ENCODE measurements at places on chromosomes 3 and 15. TPM values are rescaled to one million over a fixed set of nuclear protein-coding genes. Genes with fewer than 3 reads are reported as not detected.

Gene CERS3
- total RNA-seq = 0.48 TPM

GRCh38 chr3:183802989-183803388 lies 22.4 kb downstream of the MAP6D1 start:
- H3K4me3 ChIP-seq = no peak overlapping the region
- H3K4me1 ChIP-seq = no peaks in the 10 kb centered on the region
- H3K27ac ChIP-seq = no peak overlapping the region
- no peaks in the 10 kb centered on the region for H3K36me3 ChIP-seq

- no peak for DNase-seq
- H3K36me3 ChIP-seq = no peaks in the 10 kb centered on the region
- H3K27me3 ChIP-seq = no peaks in the 10 kb centered on the region
- H3K4me1 ChIP-seq = peaks cover 17% of the 10 kb centered on the region
- no peak overlapping the region for H3K4me3 ChIP-seq
Observed at GRCh38 chr3:49466085-49466484, 4.0 kb upstream of the DAG1 start.

Gene NR2E3
- not detected for total RNA-seq

- no peaks in the 10 kb centered on the region for H3K36me3 ChIP-seq
- no peak for DNase-seq
- H3K4me3 ChIP-seq = no peak overlapping the region
Observed at GRCh38 chr3:12327021-12327420, 38.2 kb downstream of the PPARG start.

- H3K36me3 ChIP-seq = no peaks in the 10 kb centered on the region
- peaks cover 1% of the 10 kb centered on the region for H3K4me1 ChIP-seq
- H3K27ac ChIP-seq = no peak overlapping the region
- DNase-seq = no peak
- H3K4me3 ChIP-seq = no peak overlapping the region
- H3K27me3 ChIP-seq = no peaks in the 10 kb centered on the region
Observed at GRCh38 chr3:185089751-185090150, 63.1 kb downstream of the C3orf70 start.

GRCh38 chr3:62277986-62278385 lies 95.4 kb downstream of the FEZF2 start:
- no peaks in the 10 kb centered on the region for H3K36me3 ChIP-seq
- no peak overlapping the region for H3K27ac ChIP-seq
- H3K4me3 ChIP-seq = no peak overlapping the region
- H3K4me1 ChIP-seq = no peaks in the 10 kb centered on the region
- DNase-seq = no peak

- H3K4me1 ChIP-seq = no peaks in the 10 kb centered on the region
- no peak overlapping the region for H3K27ac ChIP-seq
- H3K27me3 ChIP-seq = no peaks in the 10 kb centered on the region
- no peak for DNase-seq
- no peaks in the 10 kb centered on the region for H3K36me3 ChIP-seq
- no peak overlapping the region for H3K4me3 ChIP-seq
Observed at GRCh38 chr3:115932807-115933206, 309.5 kb downstream of the GAP43 start.

- no peak for DNase-seq
- no peaks in the 10 kb centered on the region for H3K27me3 ChIP-seq
- no peaks in the 10 kb centered on the region for H3K4me1 ChIP-seq
- H3K27ac ChIP-seq = no peak overlapping the region
- H3K4me3 ChIP-seq = no peak overlapping the region
Observed at GRCh38 chr15:53963801-53964200, 14.4 kb upstream of the UNC13C start.

GRCh38 chr3:62601238-62602070 lies 228.1 kb upstream of the FEZF2 start:
- DNase-seq = no peak
- H3K4me3 ChIP-seq = no peak overlapping the region
- no peaks in the 10 kb centered on the region for H3K36me3 ChIP-seq

GRCh38 chr15:99096894-99097426 lies 7.9 kb upstream of the SYNM start:
- H3K4me1 ChIP-seq = no peaks in the 10 kb centered on the region
- no peak for DNase-seq
- H3K36me3 ChIP-seq = no peaks in the 10 kb centered on the region

Gene NPTN
- 66.2 TPM for total RNA-seq

Gene FAN1
- total RNA-seq = 22.0 TPM

Gene LMAN1L
- not detected for total RNA-seq

DNA sequence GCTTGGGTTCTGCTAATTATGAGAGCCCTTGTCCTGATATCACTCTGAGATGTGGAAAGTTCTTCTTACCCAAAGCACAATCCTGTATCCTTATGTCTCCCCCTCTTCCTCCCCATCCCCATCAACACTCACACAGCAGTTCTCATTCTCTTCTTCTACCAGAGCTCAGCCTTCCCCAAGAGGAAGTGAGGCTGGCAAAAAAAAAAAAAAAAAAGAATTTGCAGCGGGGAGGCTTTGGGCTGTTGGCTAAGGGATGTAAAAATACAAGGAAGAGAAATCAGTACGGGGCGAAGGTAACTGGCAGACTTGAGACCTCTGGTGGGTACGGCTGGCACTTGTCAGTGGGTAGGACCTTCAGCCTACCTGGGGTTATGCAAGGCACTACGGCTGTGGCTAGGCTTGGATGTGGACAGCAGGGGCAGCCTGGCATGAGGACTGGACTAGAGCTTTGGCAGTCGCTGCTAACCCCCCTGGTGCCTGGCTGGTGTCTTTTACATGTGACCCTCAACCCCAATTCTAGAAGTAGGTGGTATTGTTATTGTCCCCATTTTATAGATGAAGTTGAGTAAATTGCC lies 5.4 kb downstream of the VIPR1 start:
- H3K36me3 ChIP-seq = no peaks in the 10 kb centered on the region
- no peaks in the 10 kb centered on the region for H3K4me1 ChIP-seq
- H3K27me3 ChIP-seq = no peaks in the 10 kb centered on the region
- no peak for DNase-seq
- no peak overlapping the region for H3K27ac ChIP-seq
- no peak overlapping the region for H3K4me3 ChIP-seq
